ENCODE measurements at places on chromosomes 4 and X.

- no peak for DNase-seq
Measured at GRCh38 chr4:177579649-177580048, 137.4 kb upstream of the AGA start.

DNA sequence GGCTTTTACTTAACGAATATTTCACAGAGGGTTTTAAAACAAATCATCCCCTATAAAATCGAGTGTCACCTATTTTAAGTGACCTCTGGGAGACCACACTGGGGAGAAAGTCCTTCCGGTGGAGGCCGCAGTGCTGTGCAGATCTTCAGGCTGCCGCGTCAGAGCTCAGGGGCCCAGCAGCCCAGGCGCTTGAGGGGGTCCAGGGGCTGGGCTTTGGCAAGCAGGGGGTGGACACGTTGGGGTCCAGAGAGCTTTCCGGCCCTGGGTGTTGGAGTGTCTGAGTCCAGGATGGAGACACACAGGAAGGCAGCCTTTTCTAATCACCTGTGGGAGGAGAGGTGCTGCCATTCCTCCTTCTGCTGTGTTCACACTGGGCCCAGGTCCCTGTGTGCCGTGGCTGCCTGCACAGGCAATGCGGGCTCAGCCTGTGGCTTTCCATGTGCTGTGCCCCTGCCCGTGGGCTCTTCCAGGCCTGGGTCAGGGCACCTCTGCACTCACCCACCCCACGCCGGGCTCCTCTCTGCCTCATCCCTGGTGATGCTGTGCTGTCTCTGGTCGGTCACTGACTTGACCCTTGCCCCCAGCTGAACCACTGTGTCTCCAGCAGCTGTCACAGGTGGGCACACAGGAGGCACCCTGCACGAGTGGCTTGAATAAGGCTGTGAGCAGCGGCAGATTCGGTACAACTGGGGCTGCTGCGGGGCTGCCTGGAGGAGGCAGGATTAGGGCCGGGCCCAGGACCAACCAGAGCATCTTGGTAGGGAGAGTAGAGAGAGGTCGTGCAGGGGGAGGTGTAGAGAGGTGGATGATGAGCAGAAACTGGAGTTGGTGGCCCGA lies 10.0 kb downstream of the HTRA3 start:
- no peak for DNase-seq

- peak; percentile 30 for DNase-seq
Measured at GRCh38 chr4:110510955-110511544, 35.1 kb downstream of the ENPEP start.

DNA sequence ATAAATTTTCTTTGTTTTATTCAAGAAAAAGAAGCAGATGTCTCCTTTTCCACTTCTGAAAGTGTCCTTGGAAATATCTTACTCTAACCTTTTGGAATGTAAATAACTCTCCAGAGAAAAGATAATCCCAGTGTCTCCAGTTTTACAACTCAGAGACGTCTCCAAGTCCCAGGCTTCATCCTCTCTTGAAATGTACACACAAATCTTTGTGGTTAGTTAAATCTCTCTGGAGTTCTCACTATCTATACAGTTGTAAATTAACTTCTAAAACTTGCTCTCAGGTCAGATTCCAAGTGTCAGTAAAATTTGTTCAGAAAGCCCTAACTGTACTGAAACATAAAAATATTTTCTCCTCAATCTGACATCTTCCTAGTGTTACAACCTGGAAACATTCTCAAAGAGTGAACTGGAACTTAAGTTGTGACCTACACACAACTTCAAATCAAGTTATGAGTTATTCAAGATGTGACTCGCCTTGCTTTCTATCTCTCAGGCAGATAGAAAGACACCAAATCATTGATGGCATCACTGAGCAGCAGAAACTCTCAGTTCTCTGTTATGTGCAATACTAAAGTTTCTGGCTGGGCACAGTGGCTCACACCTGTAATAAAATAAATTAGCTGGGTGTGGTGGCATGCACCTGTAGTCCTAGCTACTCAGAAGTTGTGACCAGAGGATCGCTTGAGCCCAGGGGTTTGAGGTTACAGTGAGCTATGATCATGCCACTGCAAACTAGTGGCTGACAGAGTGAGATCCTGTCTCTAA lies 284.2 kb downstream of the RCHY1 start:
- no peak for DNase-seq

DNA sequence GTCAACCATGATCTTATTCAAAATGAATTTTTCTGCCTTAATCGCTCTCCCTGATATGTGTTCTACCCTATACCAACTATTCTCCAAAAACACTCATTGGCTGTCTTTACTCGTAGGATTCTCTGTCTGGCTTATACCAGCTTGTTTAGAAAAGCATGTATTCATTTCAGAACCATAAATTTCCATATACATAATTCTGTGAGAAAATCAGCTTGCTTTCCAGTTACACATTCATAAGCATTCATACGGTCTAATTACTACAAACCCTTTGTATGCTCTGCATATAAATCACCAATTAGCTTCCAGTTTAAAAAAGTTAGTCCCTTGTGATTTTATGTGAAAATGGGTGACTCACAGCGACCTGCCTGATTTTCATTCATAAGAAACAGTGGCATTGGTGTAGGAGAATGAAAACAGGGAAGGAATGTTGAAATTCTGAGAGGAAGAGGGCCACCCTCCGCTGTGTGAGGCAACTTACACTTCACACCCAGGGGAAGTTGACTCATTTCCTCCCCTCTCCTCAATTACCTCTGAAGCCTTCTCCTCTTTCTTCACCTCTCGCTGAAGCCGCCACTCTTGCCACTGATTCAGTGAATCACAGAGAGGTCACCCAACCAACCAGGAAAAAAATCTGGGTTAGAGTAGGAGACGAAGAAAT lies 63.3 kb downstream of the MEPE start:
- DNase-seq, result no peak

- no peak for DNase-seq
Measured at GRCh38 chr4:181619651-181620050, 623.6 kb upstream of the TENM3 start.

- peak; percentile 8 for DNase-seq
Measured at GRCh38 chr4:113952452-113953029, 26.9 kb downstream of the ARSJ start.

All from NCI-H1105 (cell line).